ENCODE measurements at places on chromosomes 4 and X. TPM values are rescaled to one million over a fixed set of nuclear protein-coding genes. Genes with fewer than 3 reads are reported as not detected.

Gene DGAT2L6
- total RNA-seq = not detected

Gene HMX1
- total RNA-seq = not detected

Gene CT45A2
- not detected for total RNA-seq

Gene CLDN22
- not detected for total RNA-seq

Gene ASB12
- not detected for total RNA-seq

Gene GLRB
- total RNA-seq = 1.9 TPM

Gene ENPP6
- 0.46 TPM for total RNA-seq

Gene FRMD7
- not detected for total RNA-seq

Gene SPANXA2
- total RNA-seq = not detected

Gene CPZ
- total RNA-seq = 4.9 TPM

Gene FHL1
- total RNA-seq = 65.2 TPM

Gene MAP9
- 12.3 TPM for total RNA-seq

Gene UGT2B10
- total RNA-seq = not detected

Gene PCDH10
- total RNA-seq = 8.8 TPM

Gene RNF150
- total RNA-seq = 82.9 TPM

Gene POLR2B
- total RNA-seq = 81.1 TPM
